ENCODE measurements at places on chromosomes 16 and 17.

DNA sequence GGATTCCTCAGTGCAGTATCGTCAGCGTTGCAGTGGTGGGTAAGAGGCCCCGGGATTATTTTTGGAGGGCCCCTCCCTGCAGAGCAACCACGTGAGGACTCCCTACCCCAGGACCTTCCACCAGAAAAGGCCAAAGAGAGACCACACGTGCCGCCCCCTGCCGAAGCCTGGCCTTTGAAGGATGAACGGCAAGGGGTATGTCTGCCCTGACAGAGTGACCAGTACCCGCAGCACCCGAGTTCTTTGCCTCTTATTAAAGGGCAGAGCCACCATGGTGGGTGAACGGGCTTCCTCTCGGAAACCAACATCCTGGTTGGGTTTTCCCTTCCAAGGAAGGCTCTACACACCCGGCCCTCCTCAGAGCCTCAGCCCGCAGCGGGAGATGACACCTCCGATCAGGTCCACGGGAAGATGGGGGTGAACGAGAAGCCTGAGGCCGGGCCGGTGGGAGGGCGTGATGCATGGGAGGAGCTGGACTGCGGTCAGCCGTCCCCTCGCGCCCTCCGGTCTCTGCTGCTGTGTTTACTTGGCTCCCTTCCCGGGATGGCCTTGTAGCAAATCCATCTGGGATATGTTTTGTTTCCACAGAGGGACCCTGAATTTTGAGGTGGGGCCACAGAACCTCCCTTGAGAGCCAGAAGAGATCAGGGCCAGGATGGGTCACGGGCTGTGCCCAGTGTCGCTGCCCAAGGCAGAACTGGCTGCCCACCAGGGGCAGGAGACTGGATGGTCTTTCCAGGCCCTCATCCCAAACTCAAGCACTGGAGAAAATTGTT lies 49.1 kb downstream of the TBC1D16 start:
- no peak for DNase-seq

DNA sequence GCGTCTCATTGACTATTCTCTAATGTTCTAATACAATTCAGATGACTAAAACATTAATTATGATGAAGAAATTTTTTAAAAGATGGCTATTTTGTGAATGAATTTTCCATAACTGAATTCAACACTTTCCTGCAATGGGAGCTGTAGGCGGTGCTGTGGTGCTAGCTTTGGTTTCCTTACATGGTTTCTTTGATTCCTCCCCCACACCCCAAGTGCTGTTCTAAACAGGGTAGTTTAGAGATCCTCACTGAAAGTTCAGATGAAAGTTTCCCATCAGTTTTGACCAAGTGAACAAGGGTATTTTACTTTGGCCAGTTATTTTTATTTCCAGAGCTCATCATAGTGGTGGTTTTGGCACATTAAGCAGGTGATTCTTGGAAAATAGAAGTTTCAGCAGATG lies 26.0 kb upstream of the MRC2 start:
- no peak for DNase-seq

- no peak for DNase-seq
Measured at GRCh38 chr16:79740252-79740651, 139.7 kb upstream of the MAF start.

GRCh38 chr16:27792486-27793248 lies 242.7 kb downstream of the KATNIP start:
- DNase-seq, result no peak

- DNase-seq, result no peak
Measured at GRCh38 chr16:25608002-25608401, 83.8 kb upstream of the HS3ST4 start.

DNA sequence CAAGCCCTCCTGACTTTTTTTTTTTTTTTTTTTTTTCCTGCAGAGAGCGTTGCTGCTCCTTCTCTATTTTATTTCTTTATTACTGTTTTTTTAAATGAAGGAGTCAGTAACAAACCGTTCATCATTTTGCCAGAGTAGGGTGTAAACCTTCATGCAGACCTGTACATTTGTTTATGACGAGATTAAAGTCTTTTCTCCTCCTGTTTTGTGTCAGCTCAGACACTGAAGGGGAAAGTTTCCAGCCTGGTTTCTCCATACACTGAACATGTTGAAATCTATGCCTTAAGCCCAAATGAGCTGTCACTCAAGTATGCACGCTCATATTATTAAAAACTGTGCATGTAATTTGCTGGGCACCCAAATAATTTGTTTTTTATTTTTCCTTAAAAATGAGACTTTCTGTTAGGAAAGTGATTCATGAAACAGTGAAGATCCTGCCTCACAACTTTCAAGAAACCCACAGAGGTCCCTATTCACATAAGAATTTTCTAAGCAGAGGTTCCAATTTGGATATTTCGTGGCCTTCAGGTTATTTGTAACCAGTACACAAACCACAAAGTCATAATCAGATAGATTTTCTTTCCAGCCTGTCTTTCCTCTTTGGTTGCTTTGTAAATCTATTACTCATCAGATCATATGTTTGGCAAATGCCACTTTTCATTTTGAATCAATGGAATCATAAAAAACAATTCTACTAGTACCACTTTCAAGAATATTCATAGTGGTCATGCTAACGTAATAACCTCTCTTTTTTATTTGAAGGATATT lies 700.3 kb downstream of the MAF start:
- peak; percentile 61 for DNase-seq

Measured in T-helper 1 cell (primary cell).